ENCODE measurements at places on chromosomes 2 and 18. TPM values are rescaled to one million over a fixed set of nuclear protein-coding genes. Genes with fewer than 3 reads are reported as not detected.

The RGPD3 gene
- 0.29 TPM for total RNA-seq

The MERTK gene
- total RNA-seq = 8.7 TPM

The ONECUT2 gene
- under 0.01 TPM for total RNA-seq

The KLHL41 gene
- 0.07 TPM for total RNA-seq

The TUBB8B gene
- not detected for total RNA-seq

The POU3F3 gene
- 34.0 TPM for total RNA-seq

The ST8SIA3 gene
- total RNA-seq = not detected

The CDH19 gene
- not detected for total RNA-seq

The NOSTRIN gene
- 3.1 TPM for total RNA-seq

The ABCA12 gene
- total RNA-seq = 3.0 TPM

The CKAP2L gene
- 18.8 TPM for total RNA-seq

The ASPRV1 gene
- 0.14 TPM for total RNA-seq

- DNase-seq = no peak
Measured at GRCh38 chr2:217930761-217931563, 71.8 kb downstream of the TNS1 start.

GRCh38 chr18:58045242-58046092 is 1.4 kb downstream of the NEDD4L start:
- DNase-seq = no peak

DNA sequence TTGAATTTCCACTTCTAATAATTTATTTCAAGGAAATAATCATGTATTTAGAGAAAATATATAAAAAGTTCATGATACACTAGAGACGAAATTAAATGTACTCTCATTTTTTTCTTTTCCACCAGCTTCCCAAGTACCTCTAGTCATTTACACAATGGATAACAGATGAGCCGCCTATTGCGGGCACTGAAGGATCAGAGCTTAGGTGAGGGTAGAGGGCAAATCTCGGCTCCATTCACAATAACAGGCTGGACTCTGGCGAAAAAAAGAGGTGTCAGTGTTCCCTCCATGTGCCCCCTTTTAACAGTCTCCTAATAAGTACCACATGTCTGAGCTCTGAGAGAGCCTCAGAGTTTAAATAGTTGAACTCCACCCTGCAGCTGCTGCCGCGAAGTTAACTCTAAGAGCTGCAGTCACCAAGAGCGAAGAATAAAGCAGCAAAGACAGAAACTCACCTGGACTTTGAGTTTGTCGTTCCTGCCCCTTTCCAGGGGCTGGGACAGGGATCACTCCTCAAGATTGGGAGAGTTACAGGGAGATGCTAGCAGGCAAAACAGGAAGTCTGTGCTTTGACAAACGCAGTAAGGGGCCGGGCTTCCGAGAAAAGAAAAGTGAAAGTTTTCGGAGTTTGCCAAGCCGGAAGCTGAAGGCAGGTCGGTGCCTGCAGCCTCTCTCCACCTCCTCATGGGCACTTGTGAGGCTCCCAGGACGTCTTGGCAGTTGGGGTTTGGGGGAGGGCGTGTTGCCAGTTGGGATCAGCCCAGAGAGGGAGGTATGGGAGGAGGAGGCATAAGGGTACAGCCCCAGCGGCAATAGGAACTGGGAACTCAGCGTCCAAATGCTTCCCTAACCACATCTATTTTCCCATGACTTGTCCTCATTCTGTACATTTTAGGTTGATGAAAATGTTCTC is at the start of gene SP110:
TSS of gene SP110 (minus strand) at position 566 of the 913 bp plus-strand sequence. CDS start 3,057 bp downstream, outside the sequence.
- DNase-seq = no peak

GRCh38 chr18:46324087-46324955 is 220.1 kb downstream of the HAUS1 start:
- DNase-seq = peak; percentile 45

DNA sequence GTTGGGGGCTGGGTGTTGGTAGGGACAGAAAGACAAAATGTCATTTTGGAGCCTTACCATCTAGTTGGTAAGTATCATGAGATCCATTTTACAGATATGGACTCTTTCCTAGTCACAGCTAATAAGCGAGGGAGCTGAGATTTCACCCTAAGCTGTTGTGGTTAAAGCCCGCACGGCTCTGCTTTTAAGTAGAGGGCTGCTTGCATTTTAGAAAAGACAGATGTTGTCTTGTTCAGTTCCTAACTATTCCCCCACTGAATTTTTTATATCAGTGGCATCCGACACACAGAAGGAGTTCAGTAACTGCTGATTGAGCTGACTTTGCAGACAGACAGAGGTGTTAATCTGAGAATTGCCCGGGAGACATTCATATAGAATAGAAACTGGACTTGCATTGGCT is 3.7 kb downstream of the QPCT start:
- DNase-seq = no peak

- DNase-seq = no peak
Measured at GRCh38 chr2:98952966-98953365, 16.9 kb upstream of the CRACDL start.

GRCh38 chr2:213664817-213665216 is 380.6 kb downstream of the SPAG16 start:
- DNase-seq = no peak

DNA sequence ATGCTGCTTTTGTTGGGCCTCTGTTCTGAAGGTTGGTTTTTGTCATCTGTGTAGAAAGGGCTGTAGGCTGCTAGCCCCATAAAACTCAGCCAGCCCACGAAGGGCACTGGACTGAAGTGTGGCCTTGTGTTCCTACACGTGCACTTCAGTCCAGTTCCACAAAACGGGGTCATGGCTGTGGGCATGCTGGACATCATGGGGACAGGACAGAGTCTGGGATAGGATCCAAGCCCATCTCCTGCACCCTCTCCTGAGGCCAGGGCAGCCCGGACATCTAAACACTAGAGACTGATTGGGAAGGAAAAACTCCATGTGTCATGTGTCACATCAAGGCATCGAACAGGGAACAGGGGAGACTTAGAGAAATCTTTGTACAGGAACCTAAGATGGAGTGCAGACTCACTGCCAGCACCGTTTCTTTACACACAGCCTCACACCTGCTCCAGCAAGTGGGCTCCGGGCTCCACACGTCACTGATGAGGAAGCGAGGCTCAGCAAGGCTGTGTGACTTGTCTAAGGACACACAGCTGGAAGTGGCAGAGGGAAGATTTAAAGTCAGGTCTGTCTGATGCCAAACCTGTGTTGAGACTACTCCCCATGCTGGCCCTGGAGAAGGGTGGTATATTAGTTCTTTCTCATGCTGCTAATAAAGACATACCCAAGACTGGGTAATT is 74.8 kb upstream of the BCL2L11 start:
- no peak for DNase-seq

- no peak for DNase-seq
Measured at GRCh38 chr2:1246239-1246638, 167.0 kb upstream of the TPO start.

- DNase-seq = no peak
Measured at GRCh38 chr2:220646424-220646823, 925.7 kb downstream of the EPHA4 start.

DNA sequence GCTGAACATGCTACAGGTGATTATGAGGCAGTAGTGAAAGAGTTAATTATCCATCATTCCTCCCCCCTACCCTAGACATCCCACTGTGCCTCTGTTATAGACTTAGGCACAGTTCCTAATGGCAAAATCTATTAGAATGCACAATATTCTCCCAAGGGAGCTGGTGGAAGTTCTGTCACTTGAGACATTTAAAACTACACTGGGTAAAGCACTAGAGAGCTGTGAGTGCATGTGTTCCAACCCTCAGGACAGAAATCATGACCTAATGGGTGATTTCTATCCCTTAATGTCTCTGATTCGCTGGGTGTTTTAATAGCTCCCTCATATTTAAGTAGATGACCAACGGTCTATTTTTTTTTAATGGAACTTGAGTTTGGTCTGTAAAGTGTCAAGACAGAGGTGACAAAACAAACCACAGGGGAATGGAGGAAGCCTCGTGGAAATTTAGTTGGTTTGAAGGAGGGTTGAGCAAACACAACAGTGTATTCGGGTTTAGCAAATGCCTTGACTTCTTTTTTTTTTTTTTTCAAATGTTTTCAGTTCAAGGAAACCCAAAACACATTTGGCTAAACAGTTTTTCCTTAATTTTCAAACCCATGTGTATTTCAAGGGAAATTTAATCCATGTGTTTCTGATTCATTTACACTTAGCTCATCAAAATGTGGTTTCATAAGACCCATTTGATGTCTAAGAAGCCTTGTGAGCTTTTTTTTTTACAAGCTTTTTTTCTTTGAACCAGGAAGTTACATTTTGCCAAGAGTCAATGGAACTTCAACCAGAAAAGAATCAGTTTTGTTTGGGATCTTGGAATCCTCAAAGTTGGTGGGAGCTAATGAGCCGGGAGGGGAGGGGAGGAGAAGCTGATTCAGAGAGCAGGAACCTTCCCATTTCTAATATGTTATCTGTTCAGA is 665.1 kb upstream of the ZEB2 start:
- DNase-seq = no peak

GRCh38 chr2:1496359-1496821 is 83.1 kb downstream of the TPO start:
- no peak for DNase-seq

DNA sequence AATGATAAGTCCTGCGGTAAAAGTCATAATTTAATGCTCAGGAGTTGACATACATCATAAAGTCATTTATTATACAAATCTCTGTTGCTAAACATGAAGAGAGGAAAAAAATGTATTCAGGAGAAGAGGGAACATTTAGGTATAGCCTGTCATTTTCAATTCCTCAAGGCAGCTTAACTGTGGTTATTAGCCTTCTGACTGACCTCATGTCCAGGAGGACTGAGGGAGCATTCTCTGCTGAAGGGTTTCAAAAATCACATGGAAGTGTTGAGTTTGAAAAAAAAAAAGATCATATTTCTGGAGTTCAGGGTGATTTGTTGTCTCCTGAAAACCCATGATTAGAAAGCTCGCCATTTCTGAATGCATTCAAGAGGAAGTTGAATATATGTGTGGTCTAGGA is 1371.1 kb upstream of the LRRTM1 start:
- DNase-seq = no peak

- DNase-seq = no peak
Measured at GRCh38 chr2:138640921-138641676, 139.1 kb downstream of the NXPH2 start.

GRCh38 chr2:84850471-84850870 is 30.4 kb downstream of the TRABD2A start:
- no peak for DNase-seq

- no peak for DNase-seq
Measured at GRCh38 chr2:100196786-100197494, 54.5 kb upstream of the AFF3 start.

GRCh38 chr2:240326886-240327285 is 108.6 kb upstream of the GPC1 start:
- DNase-seq = no peak

- no peak for DNase-seq
Measured at GRCh38 chr2:50026236-50026635, 871.9 kb upstream of the FSHR start.

DNA sequence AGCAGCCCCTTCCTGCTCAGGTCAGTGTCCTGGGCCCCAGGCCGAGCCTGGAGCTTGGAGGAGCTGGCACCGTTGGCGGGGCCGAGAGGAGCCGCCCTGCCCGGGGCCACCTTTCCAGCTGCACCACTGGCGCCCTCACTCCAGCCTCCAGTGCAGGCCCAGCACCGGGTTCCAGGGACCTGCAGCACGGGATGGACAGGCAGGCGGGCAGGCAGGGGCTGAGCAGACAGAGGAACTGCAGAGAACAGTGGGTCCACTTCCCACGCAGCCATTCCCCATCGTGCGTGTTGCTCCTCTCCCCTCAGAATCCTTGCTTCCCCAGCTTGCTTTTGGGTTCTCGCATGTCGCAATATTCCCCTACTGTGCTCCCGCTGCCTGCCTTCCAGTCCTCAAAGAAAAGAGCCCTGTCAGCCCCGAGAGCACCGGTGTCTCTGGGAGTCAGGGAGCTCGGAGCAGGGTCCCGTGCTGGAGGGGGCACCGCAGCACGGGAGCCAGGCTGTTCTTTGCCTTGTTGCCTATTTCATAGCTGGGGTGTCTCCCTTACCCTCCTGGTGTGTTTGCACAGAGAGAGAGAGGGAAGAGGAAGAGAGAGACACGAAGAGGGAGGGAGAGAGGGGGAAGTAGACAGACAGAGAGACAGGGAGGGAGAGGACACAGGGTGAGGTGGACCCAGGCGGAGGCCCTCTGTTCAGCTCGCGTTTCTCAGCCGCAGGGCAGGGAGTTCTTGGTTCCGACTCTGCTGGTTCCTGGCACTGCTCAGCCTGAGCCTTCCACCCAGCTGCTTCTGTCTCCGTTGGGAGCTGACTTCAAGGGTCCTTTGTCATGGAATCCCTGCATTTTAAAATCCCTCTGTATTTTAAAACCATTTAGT is 126.0 kb downstream of the MBP start:
- no peak for DNase-seq

DNA sequence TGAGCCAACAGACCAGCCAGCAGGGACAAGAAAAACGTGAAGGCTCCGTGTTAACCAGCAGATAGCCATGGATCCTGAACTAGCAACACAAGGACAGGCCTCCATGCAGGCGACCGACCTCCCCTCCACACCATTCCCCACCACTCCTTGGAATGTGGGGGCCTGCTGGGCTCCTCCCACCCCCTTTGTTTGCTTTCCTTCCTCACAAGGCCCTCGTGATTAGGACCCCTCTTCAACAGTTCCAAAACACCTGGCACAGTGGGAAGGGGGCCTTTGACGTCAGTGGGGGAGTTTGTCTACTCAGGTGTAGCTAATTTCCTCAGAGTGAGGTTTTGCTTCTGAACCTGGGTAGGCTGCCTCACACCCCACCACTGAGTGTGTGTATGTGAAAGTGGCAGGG is 37.8 kb downstream of the SLC14A2 start:
- DNase-seq = no peak

DNA sequence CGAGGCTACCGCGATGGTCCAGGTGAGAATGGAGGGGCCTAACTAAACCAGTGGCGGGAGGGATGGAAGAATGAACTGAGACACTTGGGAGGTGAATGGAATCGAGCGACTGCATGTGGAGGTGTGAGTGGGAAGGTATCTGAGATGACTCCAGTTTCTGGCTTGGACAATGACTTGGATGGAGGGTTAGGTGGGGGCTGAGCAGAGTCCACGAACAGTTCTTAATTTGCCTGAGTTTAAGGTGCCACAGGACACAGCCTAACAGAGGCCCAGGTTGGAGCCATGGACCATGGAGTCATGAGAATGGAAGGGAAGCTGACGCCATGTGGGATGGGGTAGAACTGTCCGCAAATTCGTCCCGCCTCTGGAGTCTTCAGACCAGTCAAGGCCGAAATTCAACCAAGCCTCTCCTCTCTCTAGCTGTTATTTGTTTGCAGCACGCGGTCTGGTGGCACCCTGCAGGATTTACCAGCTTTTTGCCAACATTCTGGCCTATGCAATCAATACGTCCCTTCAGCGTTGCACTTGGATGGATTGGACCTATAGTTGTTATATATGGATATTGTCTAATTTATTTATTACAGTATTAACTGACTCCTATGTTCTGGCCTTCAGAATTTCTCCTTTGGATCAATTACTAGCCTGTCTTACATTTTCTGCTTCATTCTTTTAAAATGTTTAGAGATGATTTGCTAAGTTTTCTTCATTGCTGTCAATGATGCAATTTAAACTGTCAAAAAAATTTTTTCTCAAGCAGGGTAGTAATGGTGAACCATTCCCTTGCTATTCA is 940 bp upstream of the BOLA3 start:
- DNase-seq = no peak

GRCh38 chr2:12637754-12638153 is 79.0 kb upstream of the TRIB2 start:
- no peak for DNase-seq
